ENCODE measurements at places on chromosomes 4 and X. TPM values are rescaled to one million over a fixed set of nuclear protein-coding genes. Genes with fewer than 3 reads are reported as not detected.

DNA sequence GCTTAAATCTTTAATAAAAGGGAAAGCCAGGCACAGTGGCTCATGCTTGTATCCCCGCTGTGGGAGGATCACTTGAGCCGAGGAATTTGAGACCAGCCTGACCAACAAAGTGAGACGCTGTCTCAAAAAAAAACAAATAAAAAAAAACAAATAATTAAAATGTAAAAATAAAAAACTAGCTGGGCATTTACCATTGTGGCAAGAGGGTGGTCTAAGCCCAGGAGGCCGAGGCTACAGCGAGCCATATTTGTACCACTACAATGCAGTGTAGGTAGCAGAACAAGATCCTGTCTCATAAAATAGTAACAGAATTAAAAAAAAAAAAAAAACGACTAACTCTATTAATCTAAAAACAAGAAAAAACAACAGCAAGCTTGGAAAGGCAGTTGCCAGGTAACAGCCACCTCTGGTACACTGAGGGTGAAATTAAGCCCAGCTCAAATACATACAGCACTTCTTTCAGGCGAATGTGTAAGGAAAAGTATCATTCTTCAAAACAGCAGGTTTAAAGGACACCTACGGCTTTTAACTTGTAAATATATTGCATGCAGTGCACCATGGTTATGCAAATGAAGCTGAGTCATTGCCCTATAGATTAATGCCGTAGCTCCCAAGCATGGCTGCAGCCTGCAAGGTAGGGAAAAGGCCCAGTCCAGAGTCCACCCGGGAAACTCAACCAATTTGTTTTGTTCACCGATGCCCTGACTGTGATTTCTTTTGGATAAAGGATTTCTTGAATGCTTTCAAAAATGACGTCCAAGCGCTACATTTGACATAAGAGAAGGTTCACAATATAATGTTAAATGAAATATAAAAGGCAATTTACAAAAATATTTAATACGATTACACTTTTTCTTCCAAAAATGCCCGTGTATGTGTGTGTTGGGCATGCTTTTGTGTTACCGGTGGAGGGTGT lies 14.5 kb upstream of the TXLNG start:
- H3K4me1 ChIP-seq: no peaks in the 10 kb centered on the region
- no peaks in the 10 kb centered on the region for H3K27me3 ChIP-seq
- DNase-seq: peak; percentile 4
- H3K27ac ChIP-seq: no peak overlapping the region
- no peak overlapping the region for H3K4me3 ChIP-seq

DNA sequence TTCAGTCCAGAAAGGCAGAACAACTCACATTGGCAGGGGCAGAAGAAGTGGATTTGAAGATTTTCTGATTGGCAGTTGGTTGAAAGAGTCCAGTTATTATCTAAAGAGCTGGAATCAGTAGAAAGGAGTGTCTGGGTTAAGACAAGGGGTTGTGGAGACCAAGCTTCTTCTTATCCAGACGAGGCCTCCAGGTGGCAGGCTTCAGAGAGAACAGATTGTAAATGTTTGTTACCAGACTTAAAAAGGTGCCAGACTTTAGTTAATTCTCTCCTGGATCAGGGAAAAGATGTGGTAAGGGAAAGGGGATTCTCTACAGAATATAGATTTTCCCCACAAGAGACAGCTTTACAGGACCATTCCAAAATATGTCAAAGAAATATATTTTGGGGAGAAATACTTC lies 36.7 kb upstream of the TLR3 start:
- H3K36me3 ChIP-seq: no peaks in the 10 kb centered on the region
- H3K27ac ChIP-seq: no peak overlapping the region

GRCh38 chrX:55715847-55716246 lies 1.7 kb upstream of the RRAGB start:
- H3K4me3 ChIP-seq: no peak overlapping the region
- H3K4me1 ChIP-seq: peaks cover 16% of the 10 kb centered on the region
- H3K27me3 ChIP-seq: no peaks in the 10 kb centered on the region
- H3K36me3 ChIP-seq: no peaks in the 10 kb centered on the region

- no peaks in the 10 kb centered on the region for H3K27me3 ChIP-seq
- H3K4me1 ChIP-seq: no peaks in the 10 kb centered on the region
- peaks cover 21% of the 10 kb centered on the region for H3K36me3 ChIP-seq
- DNase-seq: no peak
Measured at GRCh38 chr4:1383728-1384591, 22.3 kb downstream of the NKX1-1 start.

- no peak overlapping the region for H3K27ac ChIP-seq
- DNase-seq: no peak
- no peak overlapping the region for H3K4me3 ChIP-seq
- no peaks in the 10 kb centered on the region for H3K4me1 ChIP-seq
- peaks cover 19% of the 10 kb centered on the region for H3K36me3 ChIP-seq
Measured at GRCh38 chr4:169573889-169574288, 38.5 kb downstream of the NEK1 start.

DNA sequence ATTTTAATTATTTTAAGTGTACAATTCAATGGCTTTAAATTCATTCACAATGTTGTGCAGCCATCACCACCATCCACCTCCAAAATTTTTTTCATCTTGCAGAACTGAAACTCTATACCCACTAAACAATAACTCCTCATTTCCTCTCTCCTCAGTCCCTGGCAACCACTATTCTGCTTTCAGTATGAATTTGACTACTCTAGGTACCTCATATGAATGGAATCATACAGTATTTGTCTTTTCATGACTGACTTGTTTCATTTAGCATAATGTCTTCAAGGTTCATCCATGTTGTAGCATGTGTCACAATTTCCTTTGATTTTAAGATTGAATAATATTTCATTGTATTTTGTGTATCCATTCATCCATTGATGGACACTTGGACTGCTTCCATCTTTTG lies 46.9 kb downstream of the KIF4A start:
- peak; percentile 4 for DNase-seq
- no peak overlapping the region for H3K4me3 ChIP-seq
- no peak overlapping the region for H3K27ac ChIP-seq

DNA sequence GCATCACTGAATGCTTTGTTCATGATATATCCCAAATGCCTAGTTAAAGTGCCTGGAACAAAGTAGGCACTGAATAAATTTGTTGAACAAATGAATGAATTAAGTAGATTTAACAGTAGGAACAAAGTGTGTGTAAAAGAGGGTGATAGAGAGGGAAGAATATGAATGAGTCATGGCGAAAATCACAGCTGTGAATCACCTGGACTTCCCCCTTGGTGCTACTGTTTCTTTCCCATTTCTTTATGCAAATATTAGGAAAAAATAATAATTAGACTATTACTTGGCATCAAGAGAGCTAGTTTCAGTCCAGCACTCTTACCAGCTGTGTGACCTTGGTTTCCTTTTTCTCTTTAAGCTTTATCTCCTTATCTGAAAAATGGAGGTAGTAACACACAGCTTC lies 9.2 kb downstream of the SPIN3 start:
- peaks cover 9% of the 10 kb centered on the region for H3K4me1 ChIP-seq
- peaks cover 10% of the 10 kb centered on the region for H3K36me3 ChIP-seq
- no peak overlapping the region for H3K27ac ChIP-seq

GRCh38 chrX:68699960-68700746 lies 52.7 kb downstream of the STARD8 start:
- no peaks in the 10 kb centered on the region for H3K36me3 ChIP-seq
- H3K27me3 ChIP-seq: peaks cover 7% of the 10 kb centered on the region
- peaks cover 2% of the 10 kb centered on the region for H3K4me1 ChIP-seq
- no peak overlapping the region for H3K27ac ChIP-seq
- no peak for DNase-seq

GRCh38 chrX:53695946-53696549 lies 9.5 kb upstream of the HUWE1 start:
- H3K4me3 ChIP-seq: no peak overlapping the region
- no peaks in the 10 kb centered on the region for H3K27me3 ChIP-seq
- H3K27ac ChIP-seq: no peak overlapping the region
- H3K36me3 ChIP-seq: peaks cover 6% of the 10 kb centered on the region
- peaks cover 17% of the 10 kb centered on the region for H3K4me1 ChIP-seq

DNA sequence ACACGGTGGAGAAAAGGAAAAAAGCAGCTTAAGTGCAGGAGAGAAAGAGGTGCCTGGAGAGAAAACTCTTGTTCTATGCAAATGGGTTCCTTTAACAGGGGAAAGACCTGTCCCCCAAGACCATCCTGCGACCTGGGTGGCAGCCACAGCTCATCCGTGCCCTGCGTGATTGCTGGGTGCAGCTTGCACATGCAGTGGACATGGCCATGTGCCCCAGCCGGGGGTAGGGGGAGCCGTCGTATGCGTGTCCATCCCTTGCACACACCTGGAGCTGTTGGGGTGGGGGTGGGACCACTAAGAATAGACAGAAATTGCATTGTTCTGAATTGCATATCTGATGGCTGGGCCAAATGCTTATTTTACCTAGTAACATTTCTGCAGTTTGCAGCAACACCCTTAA lies 171.9 kb downstream of the GUCY2F start:
- H3K4me3 ChIP-seq: no peak overlapping the region
- DNase-seq: no peak
- no peak overlapping the region for H3K27ac ChIP-seq
- H3K36me3 ChIP-seq: no peaks in the 10 kb centered on the region
- no peaks in the 10 kb centered on the region for H3K4me1 ChIP-seq
- no peaks in the 10 kb centered on the region for H3K27me3 ChIP-seq

- DNase-seq: no peak
- H3K27me3 ChIP-seq: peaks cover 2% of the 10 kb centered on the region
- no peak overlapping the region for H3K27ac ChIP-seq
- H3K4me3 ChIP-seq: no peak overlapping the region
Measured at GRCh38 chrX:38571058-38571457, 9.7 kb downstream of the TSPAN7 start.

- peaks cover 2% of the 10 kb centered on the region for H3K27me3 ChIP-seq
- peaks cover 2% of the 10 kb centered on the region for H3K36me3 ChIP-seq
- H3K4me3 ChIP-seq: no peak overlapping the region
- H3K4me1 ChIP-seq: no peaks in the 10 kb centered on the region
Measured at GRCh38 chr4:163196926-163197480, 30.3 kb upstream of the NAF1 start.

- peaks cover 9% of the 10 kb centered on the region for H3K36me3 ChIP-seq
- no peak overlapping the region for H3K27ac ChIP-seq
- H3K4me1 ChIP-seq: no peaks in the 10 kb centered on the region
- no peak for DNase-seq
- no peak overlapping the region for H3K4me3 ChIP-seq
- H3K27me3 ChIP-seq: no peaks in the 10 kb centered on the region
Measured at GRCh38 chr4:4651811-4652755, 110.2 kb upstream of the STX18 start.

DNA sequence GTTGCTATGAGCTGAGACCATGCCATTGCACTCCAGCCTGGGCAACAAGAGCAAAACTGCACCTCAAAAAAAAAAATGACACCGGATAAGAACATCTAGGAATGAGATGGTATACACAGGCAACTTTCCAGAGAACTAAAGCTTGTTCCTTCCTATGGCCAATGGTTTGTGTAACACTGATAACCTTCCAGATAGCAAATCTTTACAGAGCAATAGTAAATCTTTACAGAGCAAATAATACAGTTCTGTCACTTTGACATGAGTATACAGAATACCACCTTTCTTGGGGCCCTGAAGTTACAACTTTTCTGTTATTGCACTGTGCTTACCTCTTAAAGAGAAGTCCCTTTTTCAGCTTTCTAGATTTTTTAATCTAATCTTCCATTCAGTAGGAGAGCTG lies 91.6 kb downstream of the CD99L2 start:
- H3K27me3 ChIP-seq: no peaks in the 10 kb centered on the region
- DNase-seq: no peak
- no peaks in the 10 kb centered on the region for H3K4me1 ChIP-seq
- peaks cover 12% of the 10 kb centered on the region for H3K36me3 ChIP-seq

- H3K4me1 ChIP-seq: peaks cover 39% of the 10 kb centered on the region
- no peaks in the 10 kb centered on the region for H3K27me3 ChIP-seq
- H3K27ac ChIP-seq: peak overlapping the region; percentile 75
- peak overlapping the region; percentile 55 for H3K4me3 ChIP-seq
Measured at GRCh38 chr4:1718095-1718850, 2.9 kb downstream of the TMEM129 start.

Gene GAGE12H
- not detected for total RNA-seq

Gene RTL9
- not detected for total RNA-seq

Gene CSN1S1
- total RNA-seq: not detected

Gene PWWP3B
- total RNA-seq: not detected

Gene COL4A6
- total RNA-seq: not detected

Gene KIF4A
- 22.3 TPM for total RNA-seq

Gene FGB
- total RNA-seq: not detected

Gene GPRASP3
- 2.0 TPM for total RNA-seq
